Omental fat pad (tissue), 4 donors: ENCODE measurements at places on chromosomes 4 and X.
A peak's percentile ranks its signal among the peaks of the same experiment; 100 is the strongest.

GRCh38 chrX:153474266-153474665, 3.9 kb upstream of the HAUS7 start:
- DNase-seq: no peak

- DNase-seq: no peak
Observed at GRCh38 chrX:1205681-1206611, 6.5 kb downstream of the CRLF2 start.

GRCh38 chr4:104966349-104967033, 180.2 kb upstream of the TET2 start:
- DNase-seq: no peak

DNA sequence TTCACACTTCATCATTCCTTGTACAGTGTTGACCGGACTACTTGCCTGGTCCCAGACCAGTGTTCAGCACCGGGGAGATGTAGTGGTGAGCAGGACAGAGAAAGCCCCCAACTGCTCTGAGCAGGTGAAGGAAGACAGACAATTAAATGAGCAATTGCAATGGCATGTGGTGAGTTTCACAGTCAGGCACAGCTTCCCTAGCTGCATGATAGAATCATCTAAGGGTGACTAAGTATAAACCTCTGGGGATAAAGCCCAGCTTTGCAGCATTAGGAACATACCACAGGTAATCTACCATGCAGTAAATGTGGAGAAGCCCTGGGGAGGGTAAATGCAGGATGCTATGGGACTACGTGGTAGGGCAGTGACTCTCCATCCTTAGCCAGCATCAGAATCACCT, 47.8 kb downstream of the TMA16 start:
- no peak for DNase-seq

GRCh38 chrX:149909324-149910177, 19.8 kb upstream of the HSFX4 start:
- no peak for DNase-seq

DNA sequence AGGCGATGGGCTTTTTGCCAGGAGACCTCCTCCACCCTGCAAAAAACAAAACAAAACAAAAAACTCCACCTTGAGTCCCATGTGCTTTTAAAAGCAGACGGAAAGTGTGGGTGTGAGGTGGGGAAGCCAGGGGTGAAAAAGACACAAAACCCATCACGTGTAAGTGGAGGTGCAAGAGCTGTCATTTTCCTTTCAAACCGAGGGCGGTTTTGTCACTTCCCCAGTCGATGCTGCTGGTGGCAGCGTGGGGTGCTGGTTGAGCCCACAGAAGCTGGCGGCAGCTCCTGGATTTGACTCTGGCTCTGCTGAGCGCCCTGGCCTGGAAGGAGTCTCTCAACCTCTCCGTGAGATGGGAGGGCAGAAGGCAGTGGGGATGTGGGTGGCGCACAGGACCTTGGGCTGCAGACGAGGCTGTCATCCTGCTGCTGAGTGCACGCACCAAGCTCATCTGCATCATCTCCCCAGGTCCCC, 110.0 kb downstream of the PSAPL1 start:
- no peak for DNase-seq

DNA sequence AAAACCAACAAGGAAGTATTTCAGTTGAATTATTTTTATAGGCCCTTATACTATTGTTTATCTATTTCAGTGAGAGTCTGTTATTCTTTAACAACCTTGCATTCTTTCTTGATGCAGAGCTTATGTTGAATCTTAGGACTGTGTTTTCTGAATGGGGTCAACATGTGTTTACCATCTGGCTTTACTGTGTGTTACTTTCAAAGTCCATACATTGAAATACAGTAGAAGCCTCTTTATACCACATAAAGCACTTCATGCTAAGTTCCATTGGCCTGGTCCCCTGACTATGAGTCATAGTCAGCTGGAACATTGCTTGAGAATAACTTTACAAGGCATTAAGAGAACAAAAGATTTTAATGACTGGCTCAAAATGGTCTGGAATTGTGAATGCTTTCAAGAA, 152.6 kb downstream of the GASK1B start:
- DNase-seq: peak; percentile 49
